ENCODE measurements at places on chromosomes 16 and 17.

DNA sequence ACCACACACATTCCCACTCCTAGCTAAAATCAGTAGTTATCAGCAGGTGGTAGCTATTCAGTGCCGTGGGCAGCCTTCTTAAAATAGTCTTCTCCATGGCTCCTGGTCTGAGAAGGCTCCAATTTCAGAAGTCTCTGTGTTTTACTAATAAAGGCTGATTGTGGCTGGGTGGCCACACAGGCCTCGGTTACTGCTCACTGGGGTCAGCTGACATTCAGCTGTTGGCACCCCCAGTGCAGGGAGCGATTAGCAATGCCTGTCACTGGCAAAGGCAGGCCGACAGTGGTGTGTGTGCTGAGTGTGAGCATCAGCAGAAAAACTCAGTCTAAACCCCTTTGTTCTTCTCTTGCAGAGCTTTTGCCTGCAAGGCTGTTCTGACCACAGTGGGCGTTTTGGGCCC, 16.6 kb upstream of the DBNDD1 start:
- no peak for DNase-seq

DNA sequence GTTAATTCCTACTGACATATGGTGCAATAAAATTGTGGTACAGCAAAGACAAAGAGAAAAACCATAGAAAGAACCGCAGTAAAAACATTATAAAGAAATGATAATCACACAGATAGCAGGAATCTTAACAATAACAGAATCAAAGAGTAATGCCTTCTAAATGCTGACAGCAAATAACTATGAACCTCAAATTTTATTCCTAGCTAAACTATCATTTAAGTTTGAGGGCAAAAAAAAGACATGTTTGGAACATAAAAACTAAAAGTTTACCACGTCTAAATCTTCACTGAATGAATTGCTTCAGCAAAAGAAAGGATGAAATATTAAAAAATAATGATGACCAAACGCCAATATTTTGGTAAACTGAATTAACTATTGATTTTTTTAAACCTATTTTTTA, 135.8 kb downstream of the CPPED1 start:
- DNase-seq: no peak

GRCh38 chr16:10979717-10980601, 35.6 kb downstream of the CLEC16A start:
- no peak for DNase-seq

- no peak for DNase-seq
Measured at GRCh38 chr17:12830777-12831247, 41.5 kb downstream of the ARHGAP44 start.

GRCh38 chr17:32187271-32187670, 45.0 kb downstream of the RHOT1 start:
- no peak for DNase-seq

DNA sequence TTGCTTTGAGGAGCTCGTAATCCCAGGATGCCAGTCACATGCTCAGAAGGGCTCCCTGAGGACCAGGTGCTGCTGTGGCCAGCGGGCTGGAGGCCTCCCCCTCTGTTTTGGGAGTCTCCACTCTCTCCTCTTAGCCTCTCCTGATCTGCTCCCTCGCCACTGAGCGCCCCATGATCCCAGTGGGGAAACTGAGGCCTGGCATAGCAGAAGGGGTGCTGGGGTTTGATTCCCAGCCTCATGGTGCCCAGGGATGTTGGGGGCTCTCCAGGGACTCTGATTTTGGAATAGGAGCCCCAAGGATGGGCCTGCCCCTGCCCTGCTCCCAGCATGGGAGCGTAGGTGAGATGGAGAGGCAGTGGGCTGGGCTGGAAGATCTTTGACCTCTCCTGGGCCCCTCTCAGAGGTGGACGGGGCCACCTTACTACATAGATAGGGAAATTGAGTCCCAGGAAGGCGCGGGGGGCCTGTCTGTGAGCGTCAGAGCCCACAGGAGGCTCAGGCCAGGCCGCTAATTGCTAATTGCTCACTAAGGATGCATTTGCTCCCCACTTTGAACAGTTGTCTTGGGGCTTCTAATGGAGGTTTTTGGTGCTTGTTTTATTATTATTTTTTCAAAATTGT, 525 bp upstream of the ADCY7 start:
- DNase-seq: no peak

DNA sequence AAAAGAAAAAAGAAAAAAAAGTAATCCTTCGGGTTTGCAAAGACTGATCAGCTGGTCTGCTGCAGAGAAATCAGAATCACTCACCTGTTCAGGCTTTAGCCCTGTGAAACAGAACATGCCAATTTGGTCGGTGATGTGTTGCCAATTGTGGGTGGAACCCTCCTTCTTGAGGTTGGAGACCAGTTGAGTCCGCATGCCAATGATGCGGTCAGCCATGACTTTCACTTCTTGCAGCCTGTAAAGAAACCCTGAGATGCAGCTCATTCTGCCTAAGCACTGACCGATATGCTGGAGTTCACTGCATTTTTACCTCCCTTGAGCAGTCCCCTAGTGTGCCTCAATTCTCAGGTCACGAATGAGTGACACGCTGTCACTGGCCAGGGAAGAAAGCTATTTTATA, 24.8 kb upstream of the SLC38A7 start:
- no peak for DNase-seq

GRCh38 chr17:71004413-71004812, 835.1 kb downstream of the KCNJ2 start:
- no peak for DNase-seq

DNA sequence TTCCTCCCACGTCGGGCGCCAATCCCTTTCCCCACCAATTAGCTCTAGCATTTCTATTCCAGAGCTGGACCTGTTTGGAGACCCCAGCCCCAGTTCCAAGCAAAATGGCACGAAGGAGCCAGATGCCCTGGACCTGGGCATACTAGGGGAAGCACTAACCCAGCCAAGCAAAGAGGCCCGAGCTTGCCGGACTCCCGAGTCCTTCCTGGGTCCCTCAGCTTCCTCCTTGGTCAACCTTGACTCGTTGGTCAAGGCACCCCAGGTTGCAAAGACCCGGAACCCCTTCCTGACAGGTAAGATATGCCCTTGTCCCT, 5.6 kb upstream of the SPATA20 start:
- no peak for DNase-seq

- no peak for DNase-seq
Measured at GRCh38 chr17:3732210-3732621, 8.5 kb downstream of the HASPIN start.

DNA sequence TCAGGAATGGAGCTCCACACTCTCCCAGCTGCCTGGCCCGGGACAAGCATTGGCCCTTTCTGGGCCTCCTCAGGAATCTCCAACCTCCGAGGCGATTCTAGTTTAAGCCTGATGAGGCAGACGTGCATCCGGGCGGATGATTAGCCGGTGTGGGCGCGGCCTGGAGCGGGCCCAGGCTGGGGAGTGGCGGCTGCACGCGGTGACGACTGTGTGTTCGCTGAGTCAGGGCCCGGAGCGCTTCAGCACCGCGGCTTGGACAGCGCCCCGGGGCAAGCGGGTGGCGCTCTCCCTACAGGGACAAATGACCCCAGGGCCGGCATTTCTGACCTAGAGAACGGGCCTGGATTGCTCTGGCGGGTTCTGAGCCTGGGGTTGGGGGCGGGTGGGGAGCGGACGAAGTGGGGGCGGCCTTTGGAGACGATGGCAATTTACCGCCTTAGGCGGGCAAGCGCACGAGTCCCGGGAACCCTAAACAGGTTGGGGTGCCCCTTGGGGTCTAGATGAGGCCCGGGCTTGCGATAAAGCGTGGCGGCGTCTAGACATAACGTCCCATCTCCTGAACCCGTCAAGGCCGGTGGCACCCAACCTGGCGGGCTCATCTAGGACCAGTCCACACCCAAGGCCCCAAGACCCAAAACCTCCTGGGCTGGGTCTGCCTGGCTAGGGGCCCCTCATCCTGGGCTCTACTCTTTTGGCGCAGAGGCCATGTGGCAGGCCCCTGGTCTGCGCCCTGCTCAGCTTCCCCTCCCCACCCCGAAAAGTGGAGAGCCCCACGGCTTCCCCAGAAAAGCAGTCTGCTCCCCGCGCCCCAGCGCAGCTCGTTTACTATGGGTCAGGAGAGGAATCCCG, 22.3 kb upstream of the ZNHIT3 start:
- no peak for DNase-seq

All from stimulated activated CD8-positive, alpha-beta memory T cell treated with anti-CD3 and anti-CD28 coated beads, Interleukin-12 subunit alpha, Interleukin-12 subunit beta, amount 100 ng/mL, for 1 hour (primary cell).